ENCODE measurements at places on chromosomes 5 and 9.

GRCh38 chr5:127311349-127311748, 20.8 kb downstream of the MEGF10 start:
- no peak for DNase-seq

DNA sequence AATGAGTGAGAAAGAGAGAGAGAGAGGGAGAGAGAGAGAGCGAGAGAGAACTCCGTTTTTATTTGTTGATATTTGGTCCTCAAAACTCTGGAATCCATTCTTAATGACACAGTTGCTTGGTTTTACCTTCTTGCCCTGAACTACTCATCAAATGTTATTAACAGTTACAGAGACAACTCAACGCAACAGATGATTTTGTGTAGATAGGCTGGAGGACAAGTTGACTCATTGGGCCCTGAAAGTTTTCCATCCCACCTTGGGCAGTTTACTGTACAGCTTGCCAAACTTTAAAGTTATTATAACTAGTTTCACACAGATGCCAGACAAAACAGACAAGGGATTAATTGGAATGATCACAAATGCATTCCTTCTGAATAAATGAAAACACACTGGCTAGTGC, 339.9 kb downstream of the ARL15 start:
- DNase-seq: no peak

GRCh38 chr9:37102486-37102885, 17.9 kb upstream of the ZCCHC7 start:
- DNase-seq: no peak

- no peak for DNase-seq
These were observed 34.3 kb upstream of the CAST start for GRCh38 chr5:96627792-96628398.

DNA sequence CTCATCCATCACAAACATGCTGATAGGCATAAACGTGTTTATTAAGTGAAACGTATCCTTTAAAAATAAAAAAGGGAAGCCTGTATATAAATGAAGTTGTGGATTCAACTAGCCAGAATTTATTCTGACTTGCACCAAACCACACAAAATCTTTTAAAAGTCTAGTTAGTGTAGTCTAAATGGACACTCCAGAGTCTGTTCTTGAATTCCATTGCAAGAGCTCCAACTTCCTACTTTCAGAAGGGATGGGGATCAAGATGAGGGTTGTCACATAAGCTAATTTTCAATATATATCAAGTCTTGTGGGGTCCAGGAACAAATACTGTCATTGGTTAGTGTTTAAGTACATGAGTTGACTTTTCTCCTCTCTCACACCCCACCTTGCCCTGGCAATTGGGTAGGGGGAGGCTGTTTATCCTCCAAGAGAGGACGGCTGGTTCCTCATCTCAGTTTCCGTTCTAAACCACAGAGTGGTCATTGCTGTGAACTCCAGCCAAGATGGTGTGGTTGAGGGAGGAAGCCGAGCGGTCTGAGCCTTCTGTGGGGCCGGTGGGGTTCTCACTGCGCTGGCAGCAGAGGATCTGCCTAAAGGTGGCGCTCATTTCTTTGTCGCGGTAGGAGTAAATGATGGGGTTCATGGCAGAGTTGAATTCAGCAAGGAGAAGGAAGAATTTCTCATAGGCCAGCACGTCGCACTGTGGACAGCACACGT, 163.2 kb downstream of the LPAR1 start:
- DNase-seq: no peak

DNA sequence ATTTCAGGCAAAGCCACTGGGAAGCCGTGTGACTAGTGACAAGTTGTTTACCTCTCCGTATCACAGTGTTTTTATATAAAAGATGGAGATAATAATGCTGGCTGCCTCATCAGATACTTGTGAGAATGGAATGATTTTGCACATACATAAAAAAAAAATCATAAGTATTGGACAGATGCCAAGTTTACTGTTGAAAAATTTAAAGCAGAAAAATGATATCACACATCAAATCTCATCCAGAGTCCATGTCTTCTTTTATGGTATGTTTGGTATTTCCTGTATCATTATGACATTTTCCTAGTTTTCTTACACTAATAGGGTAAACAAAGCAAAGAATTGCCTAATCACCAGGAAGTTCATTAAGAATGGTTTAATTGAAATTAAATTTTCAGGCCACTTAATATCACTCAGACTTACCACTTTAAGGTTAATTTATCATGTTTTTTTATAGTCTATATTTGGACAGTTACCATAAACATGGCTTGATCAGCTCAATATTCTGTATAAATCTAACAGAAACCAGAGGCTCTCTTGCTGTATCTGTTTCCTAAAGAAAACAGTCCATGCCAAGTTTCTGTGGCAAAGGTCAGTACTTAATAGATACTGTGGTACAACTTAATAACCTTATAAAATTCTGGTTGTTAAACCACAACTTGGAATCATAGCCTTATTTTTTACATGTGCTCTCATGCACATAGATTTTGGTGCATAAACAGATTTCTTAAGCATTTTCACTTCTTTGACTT, 656.5 kb upstream of the RIOK2 start:
- DNase-seq: no peak

- DNase-seq: no peak
These were observed 422.5 kb downstream of the GADD45G start for GRCh38 chr9:90027296-90027790.
